GM12878 (cell line): ENCODE measurements at places on chromosomes 11 and 22.

- no peak for DNase-seq
These were observed 127.7 kb upstream of the SESN3 start for GRCh38 chr11:95358511-95359340.

DNA sequence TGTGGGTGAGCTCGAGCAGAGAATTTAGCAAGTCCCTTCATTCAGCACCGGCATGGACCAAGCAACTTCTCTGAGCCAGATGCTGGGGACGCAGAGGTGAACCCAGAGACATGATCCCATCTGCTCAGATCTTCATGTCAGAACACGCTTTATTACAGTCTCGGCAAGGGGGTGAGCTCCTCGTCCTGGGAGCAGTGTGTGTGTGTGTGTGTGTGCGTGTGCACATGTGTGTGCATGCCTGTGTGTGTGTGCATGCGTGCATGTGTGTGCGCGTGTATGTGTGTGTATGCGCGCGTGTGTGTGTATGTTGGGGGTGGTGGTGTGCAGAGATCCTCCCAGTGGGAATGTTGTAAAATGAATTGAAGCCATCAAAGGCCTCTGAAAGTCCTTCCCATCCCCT lies 9.8 kb downstream of the MIAT start:
- no peak for DNase-seq

- no peak for DNase-seq
These were observed 12.3 kb downstream of the APOL6 start for GRCh38 chr22:35660291-35661127.

DNA sequence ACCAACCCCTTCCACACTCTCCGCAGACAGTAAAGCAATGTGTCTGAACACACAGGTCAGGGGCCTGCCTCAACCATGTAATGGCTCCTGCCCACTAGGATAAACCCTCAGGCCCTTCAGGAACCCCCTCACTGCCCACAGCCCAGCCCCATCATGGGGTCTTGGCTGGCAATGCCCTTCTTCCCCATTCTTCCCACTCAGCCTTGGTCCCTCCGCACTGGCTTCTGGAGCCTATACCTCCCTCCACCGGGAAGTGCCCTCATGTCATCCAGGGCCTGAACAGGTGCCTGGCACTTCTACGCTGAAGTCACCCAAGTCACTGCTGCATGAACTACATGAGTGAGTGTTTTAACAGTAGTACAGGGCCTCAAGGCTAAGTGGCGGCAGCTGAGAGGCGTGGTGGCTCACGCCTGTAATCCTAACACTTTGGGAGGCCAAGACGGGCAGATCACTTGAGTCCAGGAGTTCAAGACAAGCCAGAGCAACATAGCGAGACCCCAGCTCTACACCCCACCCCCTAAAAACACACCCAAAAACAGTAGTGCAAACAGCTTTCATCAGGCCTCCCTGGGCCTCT lies 74.8 kb upstream of the PITPNB start:
- DNase-seq = no peak

- DNase-seq = no peak
These were observed 754.6 kb downstream of the BRD1 start for GRCh38 chr22:49072996-49073645.

GRCh38 chr11:104531075-104531474 lies 367.1 kb upstream of the PDGFD start:
- DNase-seq = no peak

DNA sequence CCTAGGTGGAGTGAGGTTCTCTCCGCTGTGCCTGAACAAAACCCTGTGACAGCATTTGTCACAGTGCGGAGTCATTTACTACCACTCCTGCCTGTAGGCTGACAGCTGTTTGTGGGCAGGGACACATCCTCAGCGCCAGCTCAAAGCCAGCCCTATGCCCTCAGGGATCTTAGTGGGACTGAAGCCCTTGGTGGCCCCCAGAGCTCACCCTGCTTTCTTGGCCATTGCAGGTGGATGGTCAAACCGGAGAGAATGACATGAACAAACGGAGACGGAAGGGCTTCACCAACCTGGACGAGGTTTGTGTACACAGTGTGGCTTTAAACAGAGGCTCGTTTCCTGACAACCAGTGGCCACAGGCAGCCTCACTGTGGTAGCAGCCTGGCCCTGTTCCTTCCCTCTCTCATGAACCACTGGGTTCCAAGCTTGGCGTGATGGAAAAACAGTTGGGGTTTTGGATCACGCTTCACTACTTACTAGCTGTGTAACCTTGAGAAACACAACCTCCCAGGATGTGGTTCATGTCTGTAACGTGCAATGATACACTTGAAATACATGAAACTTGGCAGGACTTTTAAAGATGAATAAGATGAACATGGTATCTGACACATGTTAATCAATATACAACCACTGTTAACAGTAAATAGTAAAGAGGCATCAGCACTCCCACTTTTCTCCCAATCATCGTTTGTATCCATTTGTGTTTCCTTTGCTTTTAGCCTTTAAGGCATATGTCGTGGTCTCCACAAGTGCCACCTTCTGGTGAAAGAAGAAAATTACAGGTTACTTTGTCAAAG lies 125.8 kb downstream of the MICAL2 start:
- DNase-seq = peak; percentile 48

DNA sequence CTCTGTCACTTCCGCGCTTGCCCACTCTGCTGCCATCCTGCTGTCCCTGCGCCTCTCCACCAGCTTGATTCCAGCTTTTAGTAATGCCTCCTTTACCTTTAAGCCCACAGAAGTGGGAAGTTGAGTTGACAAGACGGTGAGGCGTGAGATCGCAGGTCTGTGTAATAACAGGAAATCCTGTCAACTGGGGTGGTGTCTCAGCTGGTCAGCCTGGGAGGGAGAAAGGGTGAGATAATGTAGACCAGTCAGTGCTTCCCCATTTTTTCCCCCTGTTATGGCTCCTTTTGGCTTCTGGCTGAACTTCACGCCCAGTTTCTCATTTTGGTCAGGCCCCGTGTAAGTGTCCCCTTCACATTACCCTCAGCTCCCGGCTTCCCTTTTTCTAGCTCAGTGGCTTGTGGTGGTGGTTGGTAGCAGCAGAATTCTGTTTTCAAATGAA lies 98.9 kb downstream of the TRAF6 start:
- DNase-seq = peak; percentile 31

- DNase-seq = no peak
These were observed 163.6 kb downstream of the ST3GAL4 start for GRCh38 chr11:126518972-126519690.

DNA sequence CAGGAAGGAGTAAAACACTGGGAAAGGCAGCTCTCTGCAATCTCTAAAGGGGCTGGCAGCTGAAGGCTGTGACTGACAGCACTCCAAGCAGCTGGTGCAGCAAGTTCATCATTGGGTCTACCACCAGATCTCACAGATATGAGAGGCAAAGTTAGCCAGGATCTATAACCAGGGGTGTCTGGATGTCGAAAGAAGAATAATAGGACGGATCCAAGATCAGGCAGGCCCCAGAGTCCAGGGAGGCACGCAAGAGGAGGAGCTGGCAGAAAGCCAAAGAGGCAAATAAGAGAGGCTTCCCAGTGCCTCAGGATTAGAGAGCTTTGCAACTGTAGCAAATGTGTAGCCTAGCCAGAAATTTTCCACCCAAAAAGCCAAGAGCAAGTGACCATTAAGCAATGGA lies 77.1 kb downstream of the RBMXL2 start:
- no peak for DNase-seq

- no peak for DNase-seq
These were observed 2.5 kb upstream of the CD82 start for GRCh38 chr11:44562845-44563460.

DNA sequence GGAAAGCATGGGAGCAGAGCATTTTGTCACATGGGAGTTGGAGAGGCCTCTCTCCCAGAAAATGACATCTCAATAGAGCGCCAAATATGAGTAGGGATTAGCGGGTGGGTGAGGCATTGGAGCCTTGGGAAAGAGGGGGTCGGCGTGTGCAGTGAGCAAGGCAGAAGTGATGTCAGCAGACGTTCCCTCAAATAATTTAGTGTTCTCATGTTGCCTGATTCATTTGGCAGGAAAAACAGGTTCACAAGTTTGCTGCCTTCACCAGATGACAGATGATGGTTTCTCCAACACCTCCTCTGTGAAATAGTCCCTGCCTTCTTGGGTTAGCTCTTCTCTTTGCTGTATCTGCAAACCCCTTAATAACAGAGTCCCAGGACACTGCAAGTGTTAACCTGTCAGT lies 118.5 kb upstream of the ARHGAP20 start:
- DNase-seq = no peak

- no peak for DNase-seq
These were observed 7.0 kb downstream of the CHST1 start for GRCh38 chr11:45658292-45658991.

- DNase-seq = peak; percentile 78
These were observed 414.5 kb upstream of the SYN3 start for GRCh38 chr22:33472462-33473344.

DNA sequence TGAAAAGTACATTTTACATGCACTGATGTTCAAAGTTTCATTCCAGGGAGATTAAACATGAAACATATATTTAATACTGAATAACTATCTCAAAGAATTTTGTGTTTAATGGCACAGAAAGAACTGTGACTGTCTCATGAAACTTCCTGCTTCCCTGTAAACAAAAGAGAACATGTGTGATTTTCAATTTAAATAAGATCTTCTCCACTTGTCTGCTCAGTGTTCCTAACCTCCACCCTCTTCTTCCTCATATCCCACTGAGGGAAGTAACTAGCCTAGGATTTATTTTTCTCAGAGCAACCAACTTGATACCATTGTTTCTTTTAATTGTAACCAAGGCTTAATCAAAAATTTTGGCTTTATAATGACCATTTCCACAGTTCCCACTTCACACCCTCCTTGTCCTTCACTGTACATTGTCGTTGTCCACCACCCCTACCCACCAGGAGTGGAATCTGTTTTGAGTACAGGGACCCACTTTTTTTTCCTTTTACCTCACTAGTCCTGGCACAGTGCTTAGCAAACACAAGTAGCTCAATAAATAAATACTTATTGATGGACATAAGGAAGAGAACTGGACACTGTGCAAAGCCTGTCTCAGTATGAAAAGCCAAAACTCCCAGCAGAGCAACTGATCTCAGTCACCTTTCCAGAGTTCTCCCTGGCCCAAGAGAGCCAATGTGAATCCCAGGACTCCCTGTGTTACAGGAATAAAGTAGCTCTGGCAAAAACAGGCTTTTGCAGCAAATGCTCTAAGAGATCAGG lies 4.2 kb downstream of the CPSF7 start:
- DNase-seq = no peak

DNA sequence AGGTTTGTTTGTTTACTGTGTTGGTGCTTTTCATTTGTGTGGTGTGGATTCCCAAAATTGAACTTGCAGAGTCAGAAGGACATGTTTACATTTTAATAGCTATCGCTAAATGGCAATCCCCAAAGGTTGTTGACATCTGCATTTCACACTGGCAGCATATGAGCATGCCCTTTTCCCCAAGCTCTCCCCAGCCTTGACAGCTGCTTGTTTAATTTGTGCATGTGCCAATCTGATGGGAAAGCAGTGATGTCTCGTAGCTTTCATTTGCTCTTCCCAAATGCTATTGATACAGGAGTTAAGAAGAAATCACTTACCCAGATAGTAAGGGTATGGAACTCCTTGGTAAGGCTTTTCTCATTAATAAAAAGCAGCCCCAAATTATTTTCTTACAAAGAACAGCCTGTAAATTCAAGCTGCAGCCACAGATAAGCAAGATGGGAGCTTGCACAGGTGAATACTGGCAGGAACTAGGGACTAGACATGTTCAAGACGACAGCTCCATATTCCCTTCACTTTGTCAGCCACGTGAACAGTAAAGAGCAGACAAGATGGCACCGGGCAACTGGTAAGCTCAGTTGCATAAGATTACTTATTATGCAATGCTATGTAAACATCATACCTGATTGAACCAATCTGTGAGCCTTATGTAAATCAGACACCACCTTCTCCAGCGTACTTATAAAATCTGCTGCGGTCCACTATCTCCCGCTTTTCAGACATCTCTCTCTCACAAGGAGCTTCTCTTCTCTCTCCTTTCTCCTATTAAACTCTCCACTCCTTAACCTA lies 87.4 kb downstream of the IGLL5 start:
- no peak for DNase-seq

DNA sequence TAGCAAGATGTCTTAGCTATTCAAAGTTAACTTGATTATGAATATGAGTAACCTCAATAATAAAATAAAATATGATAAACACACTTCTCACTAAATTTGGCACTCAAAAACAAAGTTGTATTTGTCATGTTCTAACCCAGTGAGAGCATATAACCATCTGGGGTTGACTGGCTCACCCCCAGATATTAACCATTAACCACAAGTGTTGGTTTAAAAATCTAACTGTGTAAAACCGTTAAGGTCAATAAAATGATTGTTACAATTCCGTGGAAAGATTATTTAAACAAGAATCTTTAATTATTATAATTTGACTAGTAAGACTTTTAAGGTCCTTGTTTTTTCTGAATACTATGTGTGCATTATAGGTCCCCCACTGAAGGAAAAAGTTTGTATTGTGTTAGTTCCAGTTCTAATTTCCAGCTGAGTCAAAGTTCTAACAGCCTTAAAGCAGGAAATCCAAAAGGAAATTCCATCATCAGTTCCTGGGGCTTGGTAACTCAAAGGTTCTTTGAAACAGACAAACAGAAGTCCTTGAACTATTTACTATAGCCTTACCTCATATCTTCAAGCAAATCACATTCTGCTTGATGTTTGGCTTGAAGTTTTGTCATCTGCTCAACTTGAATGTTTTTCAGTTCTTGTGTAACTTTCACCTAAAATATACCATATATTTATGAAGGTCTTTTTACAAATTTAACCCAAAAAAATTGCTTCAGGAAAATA lies 2.5 kb downstream of the FCHSD2 start:
- DNase-seq = no peak

GRCh38 chr22:17772249-17772957 lies 1.9 kb downstream of the BID start:
- no peak for DNase-seq

GRCh38 chr11:6397636-6398035 lies 7.4 kb downstream of the SMPD1 start:
- DNase-seq = no peak

DNA sequence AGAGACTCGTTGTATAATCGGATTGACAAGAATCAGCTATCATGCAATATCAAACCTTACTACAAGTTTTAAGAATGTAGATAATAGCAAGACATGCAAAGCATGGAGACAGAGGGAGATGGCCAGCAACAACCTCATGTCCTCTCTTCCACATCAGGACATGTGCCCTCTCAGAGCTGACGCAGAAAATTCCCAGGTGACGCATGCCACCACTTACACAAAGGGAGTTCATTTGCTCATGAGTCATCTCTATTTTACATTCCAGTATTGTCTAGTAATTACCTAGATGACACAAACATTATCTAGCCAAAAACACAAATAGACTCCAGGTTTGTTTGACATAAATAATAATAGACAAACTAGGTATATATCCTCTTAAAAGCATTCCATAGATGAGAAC lies 38.1 kb upstream of the OPCML start:
- no peak for DNase-seq
